Activated T-helper 9 cell treated with anti-CD3 and anti-CD28 coated beads, Interleukin-2, amount 50 U/mL, for 16 hours (primary cell): ENCODE measurements at places on chromosomes 13 and 19.
A peak's percentile ranks its signal among the peaks of the same experiment; 100 is the strongest.

DNA sequence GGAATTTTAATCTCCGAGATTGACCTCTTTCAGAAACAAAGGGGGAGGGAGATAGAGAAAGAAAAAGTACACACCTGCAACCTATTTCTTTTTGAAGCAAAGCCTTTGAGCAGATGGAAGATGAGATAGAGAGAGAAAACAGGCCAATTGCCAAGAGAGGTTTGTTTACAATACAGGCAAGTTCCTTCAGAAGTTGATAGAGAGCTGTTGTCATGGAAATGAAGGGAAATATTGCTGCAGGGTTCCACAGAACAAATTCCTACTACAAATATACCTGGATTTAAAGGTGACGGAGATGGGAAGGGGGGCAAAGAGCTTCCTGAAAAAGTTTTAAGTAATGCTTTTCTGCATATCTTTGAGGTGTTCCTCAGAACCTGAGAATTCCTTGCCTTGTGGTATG, 388.4 kb downstream of the NDFIP2 start:
- no peak for DNase-seq

DNA sequence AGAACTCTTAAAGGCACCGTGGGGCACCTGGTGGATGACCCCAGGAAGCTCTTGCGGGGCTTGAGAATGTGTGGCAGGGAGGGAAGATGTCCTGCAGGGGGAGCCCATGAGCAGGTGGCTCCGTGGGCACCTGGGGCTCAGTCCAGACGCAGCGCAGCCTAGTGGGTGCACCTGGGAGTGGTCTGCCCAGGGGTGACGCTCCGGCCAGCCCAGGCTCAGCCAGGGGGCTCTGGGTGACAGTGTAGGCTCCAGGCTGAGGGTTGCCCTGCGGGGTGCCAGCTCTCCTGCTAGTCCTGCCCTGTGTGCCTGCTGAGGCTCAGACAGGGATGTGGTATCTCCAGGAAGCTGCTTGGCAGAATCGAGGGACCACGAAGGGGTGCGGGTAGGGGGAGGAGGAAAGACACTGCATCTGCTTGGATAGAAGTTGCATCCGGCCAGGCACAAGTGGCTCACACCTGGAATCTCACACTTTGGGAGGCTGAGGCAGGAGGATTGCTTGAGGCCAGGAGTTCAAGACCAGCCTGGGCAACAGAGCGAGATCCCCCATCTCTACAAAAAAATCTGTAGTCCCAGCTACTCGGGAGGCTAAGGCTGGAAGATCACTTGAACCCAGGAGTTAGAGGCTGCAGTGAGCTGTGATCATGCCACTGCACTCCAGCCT, 15.0 kb upstream of the PGLS start:
- DNase-seq: peak; percentile 69

DNA sequence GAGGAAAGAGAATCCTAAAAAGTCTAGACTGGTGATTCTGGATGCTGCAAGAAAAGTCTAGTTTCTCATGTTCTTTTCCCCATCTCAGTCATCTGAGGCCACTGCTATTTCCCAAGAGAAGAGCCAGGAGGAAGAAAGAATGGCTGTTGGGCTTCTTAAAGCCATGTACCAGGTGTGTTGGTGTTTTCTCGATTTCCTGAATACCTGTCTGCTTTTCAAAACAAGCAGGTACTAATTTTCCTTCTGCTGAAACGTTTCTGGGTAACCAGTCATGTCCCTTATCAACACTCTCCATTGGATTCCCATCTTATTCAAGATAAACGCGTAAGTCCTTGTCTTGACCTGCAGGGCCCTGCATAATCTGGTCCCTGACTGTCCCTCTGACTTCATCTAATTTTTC, 1.1 kb downstream of the ZNF570 start:
- DNase-seq: no peak

GRCh38 chr13:86906127-86906874, 764.9 kb upstream of the SLITRK5 start:
- no peak for DNase-seq

- no peak for DNase-seq
Observed at GRCh38 chr19:33724021-33724720, 72.5 kb upstream of the KCTD15 start.

DNA sequence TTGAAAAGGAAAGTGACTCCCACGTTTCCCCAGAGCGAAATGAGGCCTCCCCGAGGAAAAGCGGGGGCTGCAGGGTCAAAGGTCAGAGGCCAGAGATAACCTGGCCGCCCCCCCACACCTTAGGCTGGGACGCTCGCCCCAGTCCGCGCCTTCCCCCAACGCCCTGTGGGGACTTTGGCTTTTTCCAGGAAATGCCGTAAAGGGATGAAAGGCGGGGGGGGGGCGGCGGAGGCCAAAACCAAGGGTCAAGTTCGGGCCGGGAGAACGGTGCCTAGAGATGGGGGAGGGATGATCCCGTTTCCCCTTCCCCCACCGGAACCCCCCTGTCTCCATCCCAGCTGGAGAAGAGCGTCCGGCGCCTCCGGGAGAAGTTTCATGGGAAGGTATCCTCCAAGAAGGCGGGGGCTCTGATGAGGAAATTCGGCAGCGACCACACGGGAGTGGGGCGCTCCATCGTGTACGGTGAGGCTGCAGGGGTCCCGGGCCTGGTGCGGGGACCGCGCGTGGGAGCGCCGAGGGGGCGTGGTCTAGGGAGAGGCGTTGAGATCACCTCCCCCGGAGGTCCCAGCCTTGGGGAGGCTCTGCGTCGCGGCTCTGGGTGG, 575 bp downstream of the SHFL start:
- no peak for DNase-seq

DNA sequence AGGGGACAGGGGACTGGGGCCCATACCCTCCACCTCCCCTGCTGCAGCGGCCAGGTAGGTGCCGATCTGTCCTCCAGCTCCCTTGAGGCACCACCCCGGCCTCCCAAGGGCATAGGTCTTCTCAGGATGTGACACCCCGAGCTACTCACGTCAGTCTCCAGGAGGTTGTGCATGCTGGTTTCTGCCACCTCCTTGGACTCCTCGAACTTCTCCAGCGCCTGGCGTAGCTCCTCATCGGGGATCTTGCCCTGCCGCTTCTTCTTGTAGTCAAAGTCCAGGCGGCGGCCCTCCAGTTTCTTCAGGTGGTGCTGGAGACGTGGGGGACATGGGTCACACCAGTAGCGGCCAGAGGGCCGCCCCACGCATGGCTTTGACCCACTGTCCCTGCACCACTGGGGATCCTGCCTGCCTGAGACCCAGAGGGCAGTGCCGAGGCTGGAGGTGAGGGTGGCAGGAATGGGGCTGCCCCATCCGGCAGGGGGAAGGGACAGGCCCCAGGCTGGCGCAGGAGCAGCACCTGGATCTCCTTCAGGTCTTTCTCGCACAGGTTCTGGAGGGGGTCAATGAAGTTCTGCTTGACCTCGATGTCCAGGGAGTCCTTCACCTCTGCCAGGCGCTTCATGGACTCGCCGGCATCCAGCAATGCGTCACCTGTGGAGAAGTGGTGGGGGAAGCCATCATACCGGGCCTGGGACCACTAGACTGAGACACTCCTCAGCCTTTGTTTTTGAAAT, 20.4 kb downstream of the MPND start:
- DNase-seq: no peak
